ENCODE measurements at places on chromosomes 12 and 14.

DNA sequence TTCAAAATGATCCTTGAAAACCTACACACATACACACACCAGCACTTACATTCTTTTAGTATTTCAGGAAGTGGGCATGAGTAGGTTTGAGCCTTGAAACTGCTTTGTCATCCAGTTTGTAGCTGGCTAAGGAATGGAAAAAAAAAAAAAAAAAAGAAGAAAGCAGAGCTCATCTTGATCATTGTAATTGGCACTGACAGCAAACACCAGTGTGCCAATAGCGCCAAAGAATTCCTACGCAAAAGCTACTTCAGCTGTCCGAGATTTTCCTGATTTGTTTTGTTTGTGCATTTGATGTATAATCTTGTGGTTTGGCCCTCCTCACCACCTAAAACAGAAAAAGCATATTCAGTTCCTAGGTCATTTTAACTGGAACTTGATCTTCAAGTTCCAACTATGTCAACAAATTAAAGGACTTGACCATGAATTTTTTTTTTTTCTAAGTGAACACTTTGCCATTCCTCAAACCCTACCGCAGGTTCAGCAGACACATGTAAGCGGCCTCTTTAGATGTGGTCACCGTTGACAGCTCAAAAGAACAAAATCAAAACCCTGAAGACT is 57.3 kb downstream of the FLRT2 start:
- no peak for DNase-seq

- DNase-seq = no peak
Measured at GRCh38 chr12:116542345-116542956, 16.7 kb upstream of the MAP1LC3B2 start.

- no peak for DNase-seq
Measured at GRCh38 chr12:63917864-63918799, 73.6 kb downstream of the SRGAP1 start.

GRCh38 chr14:68784226-68784910 is 8.5 kb downstream of the ZFP36L1 start:
- DNase-seq = no peak

DNA sequence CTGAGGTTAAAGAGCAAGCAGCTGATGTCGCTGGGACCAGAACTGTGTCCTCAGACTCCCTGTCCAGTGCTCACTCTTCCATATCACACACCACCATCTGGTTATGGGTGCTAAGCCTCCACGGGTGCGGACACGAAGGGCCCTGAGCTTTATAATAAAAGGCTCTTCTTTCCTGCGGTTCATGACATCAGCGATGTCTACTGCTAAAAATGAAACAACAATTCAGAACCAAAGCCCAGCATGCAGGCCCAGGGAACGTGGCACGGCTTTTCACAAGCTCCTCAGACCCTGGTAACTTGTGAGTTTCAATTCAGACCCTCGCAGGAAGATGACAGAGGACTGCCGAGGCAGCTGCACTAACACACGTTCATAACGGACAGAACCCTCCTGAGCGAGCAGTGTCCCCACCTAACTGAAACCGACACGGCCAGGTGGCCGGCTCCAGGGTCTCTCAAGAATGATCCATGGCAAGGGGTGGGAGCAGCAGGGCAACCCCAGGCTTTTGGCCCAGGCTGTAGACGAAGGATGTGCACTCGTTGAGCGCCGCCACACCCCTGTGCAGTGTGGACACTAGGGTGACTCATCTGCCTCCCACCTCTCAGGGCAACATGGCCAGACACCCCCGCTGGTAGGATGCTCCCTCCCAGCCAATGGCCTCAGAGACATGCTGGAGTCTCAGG is 180.3 kb downstream of the CALM1 start:
- DNase-seq = no peak

DNA sequence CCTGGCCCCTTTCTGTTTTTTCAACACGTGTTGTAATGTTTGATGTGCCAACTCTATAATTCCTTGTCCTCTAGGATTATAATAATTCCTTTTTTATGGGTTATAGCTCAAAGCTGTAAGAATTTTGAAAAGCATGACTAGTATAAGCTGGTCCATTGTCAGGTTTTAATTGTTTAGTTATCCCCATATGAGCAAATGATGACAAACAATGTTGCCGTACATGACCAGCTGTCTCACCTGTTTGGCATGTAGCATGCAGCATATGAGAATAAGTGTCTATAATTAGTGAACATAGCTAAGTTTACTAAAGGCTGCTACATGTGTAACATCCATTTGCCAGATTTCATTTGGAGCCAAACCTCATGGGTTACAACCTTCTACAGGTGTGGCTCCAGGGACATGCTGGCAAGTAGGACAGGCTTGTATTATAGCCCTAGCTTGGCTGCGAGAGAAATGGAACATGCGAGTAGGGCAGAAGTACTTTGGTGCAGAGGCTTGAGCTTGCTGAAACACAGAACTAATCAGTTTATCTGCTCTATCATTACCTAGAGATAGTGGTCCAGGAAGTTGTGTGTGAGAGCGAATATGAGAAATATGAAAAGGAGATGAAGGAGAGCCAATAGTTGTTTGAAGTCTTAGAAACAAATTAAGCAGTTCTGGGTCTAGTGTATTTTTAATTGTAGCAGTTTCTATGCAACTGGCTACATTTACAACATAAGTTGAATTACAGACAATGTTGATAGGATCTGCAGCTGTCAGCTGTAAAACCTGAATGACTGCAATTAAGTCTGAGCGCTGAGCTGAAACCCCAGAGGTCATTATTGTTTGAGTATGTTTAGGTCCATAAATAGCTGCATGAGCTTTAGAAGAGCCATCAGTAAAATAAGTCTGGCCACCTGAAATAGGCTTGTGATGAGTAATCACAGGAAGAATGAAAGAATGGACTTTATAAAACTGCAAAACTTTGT is 22.6 kb upstream of the MAPKAPK5 start:
- DNase-seq = no peak

DNA sequence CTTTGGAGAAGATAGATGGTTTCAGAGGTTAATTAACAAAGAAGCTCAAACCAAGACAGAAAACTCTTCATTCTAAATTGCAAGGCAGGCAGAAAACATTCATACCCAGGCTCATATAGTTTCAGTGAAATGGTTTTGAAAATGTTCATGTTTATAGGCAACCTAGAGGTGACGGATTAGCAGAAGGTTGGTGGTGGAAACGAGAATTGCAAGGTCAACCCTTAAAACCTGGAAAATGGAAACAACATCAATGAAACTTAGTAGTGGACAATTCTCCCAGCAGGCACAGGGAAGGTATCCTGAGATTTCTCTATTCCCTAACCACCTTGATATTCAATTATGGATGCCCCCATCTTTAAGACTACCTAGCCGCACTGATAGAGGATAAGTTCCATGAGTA is 965 bp downstream of the CD163 start:
- no peak for DNase-seq

All from GM20000 (cell line).